ENCODE measurements at places on chromosomes 11 and 22.
A peak's percentile ranks its signal among the peaks of the same experiment; 100 is the strongest.

GRCh38 chr22:27687984-27688545 lies 113.5 kb downstream of the MN1 start:
- DNase-seq = no peak

GRCh38 chr22:47476231-47476630 lies 713.8 kb downstream of the TBC1D22A start:
- no peak for DNase-seq

GRCh38 chr11:119470317-119471291 lies 47.6 kb upstream of the THY1 start:
- peak; percentile 79 for DNase-seq

DNA sequence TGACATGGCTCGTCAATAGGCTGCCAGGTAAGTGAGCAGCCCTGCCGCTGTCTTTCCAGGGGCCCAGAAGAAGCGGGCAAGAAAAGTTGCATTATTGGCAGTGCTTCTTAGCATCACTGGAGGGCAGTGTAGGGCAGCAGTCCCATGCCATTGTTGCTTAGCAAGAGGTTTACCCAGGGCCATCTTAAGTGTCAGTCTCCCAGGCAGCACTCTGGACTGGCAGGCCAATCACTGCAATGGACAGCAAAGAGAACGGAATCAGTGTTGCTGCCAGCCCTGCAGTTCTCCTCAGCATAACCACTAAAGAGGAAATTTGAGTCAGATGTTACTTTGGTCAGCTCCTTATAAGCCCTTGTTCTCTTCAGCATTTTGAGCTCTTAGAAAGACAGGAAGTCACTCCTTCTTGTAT lies 13.4 kb upstream of the GRK2 start:
- no peak for DNase-seq

- DNase-seq = no peak
These were observed 615 bp downstream of the STT3A start for GRCh38 chr11:125593114-125593820.

DNA sequence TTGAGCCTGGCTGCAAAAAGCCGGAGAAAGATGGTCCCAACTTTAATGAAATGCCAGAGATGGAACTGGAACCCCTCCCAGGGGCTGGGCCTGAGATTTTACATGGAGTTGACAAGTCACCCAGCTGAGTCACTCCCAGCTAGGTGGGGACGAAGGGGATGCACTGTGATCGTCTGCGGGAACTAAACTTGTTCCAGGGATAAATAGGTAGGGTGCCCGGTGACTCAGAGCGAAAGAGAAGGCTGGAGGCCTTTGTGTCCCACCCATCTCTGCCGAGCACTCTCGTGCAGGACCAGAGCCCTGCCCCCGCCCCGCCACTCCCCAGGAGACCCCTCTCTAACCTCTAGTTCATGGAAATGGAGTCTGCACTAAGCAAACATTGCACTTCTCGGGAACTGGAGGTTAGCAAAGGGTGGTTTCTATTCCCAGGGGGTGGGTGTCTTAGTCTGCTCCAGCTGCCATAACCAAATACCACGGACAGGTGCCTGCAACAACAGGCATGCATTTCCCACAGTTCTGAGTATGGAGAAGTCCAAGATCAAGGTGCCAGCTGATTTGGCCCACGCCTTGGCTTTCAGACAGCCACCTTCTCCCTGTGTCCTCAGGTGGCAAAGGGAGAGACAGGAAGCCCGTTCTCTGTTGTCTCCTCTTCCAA lies 60.7 kb upstream of the FADD start:
- no peak for DNase-seq
